ENCODE measurements at places on chromosomes 13 and 19.

- DNase-seq: no peak
Measured at GRCh38 chr13:25380082-25380481, 8.3 kb downstream of the ATP8A2 start.

DNA sequence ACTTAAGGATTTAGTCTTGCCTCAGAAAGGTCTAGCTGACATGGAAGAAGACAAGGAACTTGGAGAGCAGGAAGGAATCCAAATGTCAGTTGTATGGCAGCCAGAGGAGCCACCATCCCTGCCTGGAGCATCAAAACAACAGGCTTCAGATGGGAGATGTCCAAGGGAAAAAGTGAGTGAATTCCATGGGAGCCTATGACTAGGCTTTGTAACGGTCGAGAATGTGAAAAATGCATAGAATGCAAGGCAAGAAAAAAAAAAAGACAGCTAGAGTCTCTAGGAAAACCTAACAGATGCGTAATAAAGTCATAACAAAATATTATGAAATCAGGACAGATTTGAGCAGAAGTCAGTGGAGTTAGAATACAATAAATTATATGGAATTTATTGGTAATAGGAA lies 183.7 kb upstream of the LSM14A start:
- no peak for DNase-seq

DNA sequence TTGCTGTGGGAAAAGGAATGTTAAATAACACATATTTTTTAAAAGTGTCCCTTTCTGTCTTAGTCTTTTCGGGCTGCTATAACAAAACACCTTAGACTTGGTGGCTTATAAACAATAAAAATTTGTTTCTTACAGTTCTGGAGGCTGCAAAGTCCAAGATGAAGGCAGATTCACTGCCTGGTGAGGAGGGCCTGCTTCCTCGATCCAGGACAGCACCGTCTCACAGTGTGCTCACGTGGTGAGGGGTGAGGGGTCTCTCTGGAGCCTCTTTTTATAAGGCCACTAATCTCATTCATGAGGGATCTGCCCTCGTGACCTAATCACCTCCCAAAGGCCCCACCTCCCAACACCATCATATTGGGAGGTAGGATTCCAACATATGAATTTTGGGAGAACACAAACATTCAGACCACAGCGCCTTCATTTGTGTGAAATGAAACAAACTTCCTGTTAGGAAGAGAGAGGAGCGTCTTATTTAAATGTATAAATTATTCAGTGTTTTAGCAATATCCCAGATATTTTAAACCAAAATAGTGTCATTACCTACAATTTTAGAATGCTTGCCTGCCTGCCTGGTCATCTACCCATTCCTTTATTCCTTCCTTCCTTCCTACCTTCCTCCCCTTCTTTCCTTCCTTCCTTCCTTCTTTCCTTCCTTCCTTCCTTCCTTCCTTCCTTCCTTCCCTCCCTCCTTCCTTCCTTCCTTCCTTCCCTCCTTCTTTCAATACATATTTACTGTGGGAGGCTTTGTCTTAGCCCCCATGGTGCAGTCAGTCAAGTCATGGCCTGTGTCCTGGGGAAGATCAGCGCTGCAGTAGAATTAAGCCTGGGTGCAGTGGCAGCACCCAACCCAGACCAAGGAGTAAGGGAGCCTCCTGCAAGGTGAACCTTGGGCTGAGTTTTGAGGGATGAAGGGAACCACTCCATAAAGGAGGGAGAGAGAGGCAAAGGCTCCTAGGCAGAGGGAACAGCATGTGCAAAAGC lies 84.2 kb downstream of the TEX26 start:
- DNase-seq: no peak

GRCh38 chr19:10885201-10886169 lies 14.1 kb downstream of the CARM1 start:
- no peak for DNase-seq

DNA sequence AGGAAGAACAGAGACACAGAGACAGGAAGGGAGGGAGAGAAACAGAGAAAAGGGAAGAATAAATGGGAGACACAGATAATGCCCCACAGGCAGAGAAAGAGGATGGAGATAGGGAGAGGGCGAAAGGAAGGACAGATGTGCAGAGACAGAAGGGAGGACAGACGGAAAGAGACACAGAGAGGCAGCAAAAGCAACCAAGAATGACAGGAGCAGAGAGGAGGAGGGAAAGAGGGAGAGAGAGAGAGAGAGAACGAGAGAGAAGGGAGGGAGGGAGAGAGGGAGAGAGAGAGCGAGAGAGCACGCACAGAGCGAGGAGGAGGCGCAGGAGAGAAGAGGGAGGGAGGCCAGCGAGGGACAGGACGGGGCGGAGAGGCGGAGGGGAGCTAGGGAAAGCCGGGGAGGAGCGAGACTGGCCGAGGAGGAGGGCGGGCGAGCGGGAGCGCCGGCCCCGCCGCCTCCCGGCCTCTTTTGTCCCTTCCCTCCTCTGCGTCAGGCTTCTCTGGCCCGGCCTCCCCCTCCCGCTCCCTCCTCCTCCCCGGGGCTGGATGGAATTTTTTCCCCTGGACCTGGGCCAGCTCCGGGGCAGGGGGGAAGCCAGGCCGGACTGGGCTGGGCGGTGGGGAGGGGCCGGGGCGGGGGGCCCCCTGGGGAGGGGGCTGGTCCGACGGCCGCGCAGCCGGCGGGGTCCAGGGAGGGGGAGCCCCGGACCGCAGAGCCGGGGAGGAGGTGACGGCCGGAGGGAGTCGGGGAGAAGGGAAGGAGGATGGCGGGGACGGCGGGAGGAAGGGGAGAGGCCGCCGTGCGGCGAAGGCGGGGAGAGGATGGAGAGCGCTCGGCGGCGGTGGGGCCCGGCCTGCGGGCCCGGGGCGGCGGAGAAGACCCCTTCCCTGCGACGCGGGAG lies 4.2 kb upstream of the SPACA6 start:
- DNase-seq: peak; percentile 35

DNA sequence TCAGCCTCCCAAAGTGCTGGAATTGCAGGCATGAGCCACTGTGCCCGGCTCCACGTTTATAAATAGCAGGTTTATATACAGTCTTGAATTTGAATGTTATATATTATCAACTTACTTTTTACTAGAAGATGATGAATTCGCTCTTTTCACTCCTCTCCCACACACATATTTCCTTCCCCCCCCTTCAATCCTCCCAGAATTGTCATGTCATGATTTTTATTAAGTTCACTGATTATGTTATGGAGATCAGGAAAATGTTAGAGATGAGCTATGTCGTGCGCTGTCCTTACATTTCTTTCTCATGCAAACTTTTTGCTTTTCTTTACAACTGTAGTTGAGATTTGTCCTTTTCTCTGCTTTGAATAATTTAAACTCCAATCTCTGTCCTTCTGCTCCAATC lies 17.8 kb upstream of the GRAMD1A start:
- no peak for DNase-seq

DNA sequence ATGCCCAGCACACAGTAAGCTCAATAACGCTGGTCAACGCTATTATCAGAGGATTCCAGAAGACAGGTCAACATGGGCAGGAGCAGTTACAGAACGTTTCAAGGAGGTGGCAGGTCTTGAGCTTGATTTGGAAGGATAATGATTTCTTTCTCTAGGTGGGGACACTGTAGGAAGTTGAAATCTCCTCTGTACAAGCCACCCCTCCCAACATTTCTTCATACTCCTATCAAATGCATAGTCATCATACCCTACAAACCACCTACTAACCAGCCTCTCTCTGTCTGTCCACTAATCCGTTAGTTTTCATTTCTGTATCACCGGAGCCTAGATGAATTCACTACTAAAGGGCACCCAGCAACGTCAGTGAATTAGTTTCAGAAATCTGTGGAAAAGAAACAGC lies 1.3 kb downstream of the ATP7B start:
- DNase-seq: no peak

DNA sequence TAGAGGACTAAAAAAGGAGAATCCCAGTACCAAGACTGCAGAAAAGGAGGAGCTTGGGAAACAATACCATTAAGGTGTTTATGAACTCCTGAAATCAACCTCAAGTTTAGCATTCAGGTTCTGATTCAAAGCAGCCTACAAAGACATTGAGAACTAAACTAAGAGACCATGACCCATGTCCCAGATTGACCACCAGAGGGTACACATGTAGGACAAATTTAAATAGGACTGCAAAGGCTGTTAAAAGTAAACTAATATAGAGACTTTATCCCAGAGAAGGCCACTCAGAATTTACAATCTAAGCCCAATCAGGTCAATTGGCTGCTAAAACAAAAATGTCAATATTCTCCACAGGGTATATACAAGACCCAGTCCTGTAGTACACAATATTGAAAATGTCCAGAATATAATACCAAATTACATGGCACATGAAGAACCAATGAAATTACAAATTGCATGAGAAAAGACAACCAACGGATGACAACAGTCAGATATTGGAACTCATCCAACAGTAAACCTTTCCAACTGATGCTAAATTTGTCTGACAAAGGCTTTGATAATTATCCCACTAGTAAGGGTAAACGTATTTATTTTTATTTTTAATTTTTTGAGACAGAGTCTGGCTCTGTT lies 682.4 kb downstream of the UQCRFS1 start:
- no peak for DNase-seq

DNA sequence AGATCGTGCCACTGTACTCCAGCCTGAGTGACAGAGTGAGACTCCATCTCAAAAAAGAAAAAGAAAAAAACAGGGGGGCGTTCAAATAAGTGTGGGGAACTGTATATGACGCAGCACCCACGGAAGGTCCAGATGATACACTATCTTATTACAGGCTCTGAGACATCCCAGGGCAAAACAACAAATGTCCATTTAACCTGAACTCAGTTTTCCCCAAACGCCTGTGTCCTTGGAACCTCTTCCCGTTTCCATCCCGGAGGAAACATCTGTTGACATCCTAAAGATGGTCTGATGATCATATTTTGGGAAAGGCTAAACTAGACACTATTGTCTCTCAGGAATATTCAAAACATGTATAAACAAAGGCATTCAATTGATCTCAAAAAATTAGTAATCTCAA lies 72.4 kb downstream of the COL4A1 start:
- no peak for DNase-seq

DNA sequence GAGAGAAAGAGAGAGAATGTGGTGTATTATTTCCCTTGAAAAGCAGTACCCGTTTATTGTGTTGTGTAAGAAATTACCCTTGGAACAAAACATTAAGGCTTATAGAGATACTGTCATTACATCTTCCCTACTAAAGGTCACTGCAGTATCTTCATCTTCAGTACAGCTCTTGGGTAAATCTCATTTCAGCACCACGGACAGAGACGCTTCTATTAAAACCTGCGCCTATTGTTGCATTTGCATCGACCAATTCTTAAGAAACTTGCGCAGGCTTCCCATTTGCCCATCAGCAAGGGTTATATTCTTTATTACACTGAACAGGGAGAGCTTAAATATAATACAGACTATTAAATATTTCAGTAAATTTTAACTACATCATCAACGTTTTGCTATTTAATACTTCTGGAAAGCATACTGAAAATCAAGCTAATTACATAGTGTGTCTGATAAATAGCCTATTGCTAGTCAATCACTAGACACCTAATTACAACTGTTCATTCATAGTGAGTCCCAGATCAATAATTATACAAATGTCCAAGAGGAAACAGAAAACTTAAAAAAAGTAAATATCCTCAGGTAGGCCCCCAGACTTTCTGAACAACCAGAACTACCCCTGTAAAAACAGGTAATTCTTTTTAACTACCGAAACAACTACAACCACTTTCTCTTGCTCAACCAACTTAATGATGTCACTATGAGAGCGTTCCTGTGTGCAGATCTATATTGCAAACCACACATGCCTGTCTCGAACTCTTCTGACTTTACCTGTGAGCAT lies 350.6 kb downstream of the LIG4 start:
- DNase-seq: no peak

Measured in GM10248 (cell line).